ENCODE measurements at places on chromosomes 7 and 10. TPM values are rescaled to one million over a fixed set of nuclear protein-coding genes. Genes with fewer than 3 reads are reported as not detected.

DNA sequence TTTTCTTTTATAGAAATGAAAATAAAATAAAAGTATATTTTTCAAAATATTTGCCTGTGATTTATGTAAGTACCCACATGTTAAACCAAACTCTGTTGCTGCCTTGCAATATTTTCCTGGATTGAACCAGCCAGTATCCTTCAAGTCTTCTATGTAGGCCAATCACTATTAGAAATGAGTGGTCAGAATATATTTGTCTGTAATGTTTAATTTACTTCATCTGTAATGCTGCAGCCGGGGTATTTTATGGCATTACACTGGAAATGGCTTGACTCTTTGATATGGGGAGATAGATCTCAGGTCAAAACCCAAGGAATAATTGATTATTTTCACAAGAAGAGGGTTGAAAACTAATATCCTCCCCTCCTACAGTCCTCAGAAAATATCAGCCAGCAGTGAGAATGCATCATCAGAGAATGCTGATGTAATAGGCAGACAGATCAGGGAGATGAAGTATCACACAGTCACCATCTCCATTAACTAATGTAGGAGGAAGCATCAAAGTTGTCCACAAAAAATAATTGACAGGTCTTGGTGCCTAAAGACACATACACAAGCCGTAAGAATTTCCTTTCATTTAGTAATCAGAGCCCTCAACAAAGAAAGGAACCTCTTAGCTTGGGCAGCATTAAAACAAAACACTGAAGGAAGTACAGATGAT, 82.5 kb downstream of the VWDE start:
- DNase-seq, result no peak

DNA sequence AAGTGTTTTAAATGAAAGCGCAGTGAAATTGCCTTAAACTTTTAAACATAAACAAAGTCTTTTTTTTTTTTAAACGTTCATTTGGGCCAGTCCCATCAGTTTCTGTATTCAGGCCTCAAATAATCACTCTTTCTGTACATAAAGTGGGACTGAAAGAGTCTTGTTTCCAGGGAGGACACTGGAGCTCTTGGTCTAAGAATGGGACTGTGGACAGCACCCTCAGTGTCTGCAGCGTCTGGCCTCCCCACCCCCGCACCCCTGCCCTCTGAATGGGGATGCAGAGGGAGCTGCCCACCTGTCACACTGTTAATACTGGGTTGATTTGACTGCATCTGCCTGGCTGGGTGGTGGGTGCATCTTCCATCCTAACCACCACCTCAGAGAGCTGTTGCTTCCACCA, 5.2 kb downstream of the ZNF365 start:
- DNase-seq, result no peak

- DNase-seq, result no peak
These were observed 152.8 kb downstream of the SGMS1 start for GRCh38 chr10:50470798-50471582.

The RP9 gene
- 7.6 TPM for total RNA-seq

The IFIT1B gene
- total RNA-seq, result not detected

The STK31 gene
- total RNA-seq, result 0.22 TPM
